ENCODE measurements at places on chromosomes 12 and 14.

GRCh38 chr12:129696926-129697325 is 206.9 kb downstream of the TMEM132D start:
- DNase-seq: no peak

GRCh38 chr14:74394549-74394948 is 31.5 kb downstream of the SYNDIG1L start:
- DNase-seq: no peak

DNA sequence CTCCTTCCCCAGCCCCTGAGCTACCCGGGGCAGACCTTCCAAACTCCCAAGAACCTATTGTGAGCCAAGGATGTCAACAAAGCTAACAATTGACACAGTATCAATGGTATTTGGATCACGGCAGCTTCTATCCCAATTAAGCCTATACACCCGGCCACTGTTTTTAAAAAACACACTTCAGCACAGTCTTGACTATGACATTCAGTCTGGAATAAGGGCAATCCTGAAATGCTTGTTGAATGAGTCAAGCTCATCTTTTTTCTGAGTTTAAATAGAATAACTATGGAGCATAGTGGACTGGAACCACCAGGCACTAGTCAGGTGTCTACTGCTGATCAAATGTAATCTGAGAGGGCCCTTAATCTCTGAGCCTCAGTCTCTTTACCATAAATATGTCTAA is 5.7 kb downstream of the DENND5B start:
- DNase-seq: no peak

DNA sequence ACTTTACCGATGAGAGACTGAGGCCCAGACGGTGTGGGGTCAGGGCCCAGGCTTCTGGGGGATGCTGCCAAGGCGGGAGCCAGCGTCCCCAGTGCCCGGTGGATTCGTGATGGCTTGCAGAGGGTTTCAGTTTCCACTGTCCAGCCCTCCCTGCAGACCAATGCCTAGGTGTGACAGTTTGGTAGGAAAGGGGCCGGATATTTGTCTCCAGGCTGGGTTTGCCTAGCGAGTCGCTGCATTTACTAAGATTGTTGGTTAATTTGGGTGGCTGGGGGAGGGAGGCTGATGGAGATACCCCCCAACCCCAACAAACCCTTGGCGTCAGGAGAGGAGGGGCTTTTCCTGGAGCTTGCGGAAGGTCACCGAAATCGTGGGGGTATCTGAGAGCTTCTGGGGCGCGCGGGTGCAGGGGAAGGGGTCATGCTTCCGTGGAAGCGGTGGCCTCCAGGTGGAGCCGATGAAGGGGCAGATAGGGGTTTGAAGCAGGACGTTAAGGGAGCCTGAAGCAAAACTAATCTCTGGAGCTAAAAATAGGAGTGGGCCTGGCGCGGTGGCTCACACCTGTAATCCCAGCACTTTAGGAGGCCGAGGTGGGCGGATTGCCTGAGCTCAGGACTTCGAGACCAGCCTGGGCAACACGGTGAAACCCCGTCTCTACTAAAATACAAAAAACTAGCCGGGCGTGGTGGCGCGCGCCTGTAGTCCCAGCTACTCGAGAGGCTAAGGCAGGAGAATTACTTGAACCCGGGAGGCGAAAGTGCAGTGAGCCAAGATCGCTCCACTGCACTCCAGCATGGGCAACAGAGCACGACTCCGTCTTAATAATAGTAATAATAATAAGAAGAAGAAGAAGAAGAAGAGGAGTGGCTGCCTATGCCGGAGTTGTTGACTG is 1.1 kb upstream of the CDC42BPB start:
- DNase-seq: no peak

GRCh38 chr12:54370171-54370730 is 6.0 kb upstream of the GPR84 start:
- no peak for DNase-seq

DNA sequence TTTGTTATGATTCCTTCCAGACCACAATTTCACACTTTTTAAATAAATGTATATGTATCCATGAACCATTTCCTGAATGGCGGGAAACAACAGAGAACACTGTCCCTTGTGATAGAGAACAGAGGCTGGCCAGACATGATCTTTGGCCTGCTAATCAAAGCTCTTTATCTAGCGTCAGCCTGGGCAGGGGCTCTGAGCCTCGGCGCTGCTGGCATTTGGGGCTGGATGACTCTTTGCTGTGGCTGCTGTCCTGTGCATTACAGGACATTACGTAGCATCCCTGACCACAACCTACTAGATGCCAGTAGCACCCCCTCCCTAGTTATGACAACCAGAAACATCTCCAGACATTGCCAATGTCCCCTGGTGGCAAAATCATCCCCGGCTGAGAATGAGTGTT is 77.7 kb downstream of the DNAH10 start:
- DNase-seq: no peak

DNA sequence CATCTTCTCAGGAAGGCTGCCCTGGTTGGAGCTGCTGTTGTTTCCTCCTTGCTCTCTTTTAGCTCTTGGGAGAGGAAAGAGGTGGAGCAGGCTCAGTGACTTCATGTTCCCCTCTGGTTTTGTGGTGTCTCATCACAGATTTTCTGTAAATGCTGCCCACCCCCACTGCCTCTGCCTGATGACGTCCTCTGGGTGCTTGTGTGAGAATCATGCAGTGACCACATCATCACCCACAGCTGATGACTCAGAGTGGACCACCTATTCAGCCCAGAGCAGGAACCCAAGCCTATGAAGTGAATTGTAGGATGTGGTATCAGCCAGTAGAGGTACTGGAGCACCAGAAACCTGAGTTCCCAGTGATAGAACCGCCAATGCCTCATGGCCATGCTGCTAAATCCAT is at the start of gene GZMB:
TSS of gene GZMB (minus strand) at position 33 of the 400 bp plus-strand sequence. CDS start at position 3, 30 bp downstream.
- no peak for DNase-seq

DNA sequence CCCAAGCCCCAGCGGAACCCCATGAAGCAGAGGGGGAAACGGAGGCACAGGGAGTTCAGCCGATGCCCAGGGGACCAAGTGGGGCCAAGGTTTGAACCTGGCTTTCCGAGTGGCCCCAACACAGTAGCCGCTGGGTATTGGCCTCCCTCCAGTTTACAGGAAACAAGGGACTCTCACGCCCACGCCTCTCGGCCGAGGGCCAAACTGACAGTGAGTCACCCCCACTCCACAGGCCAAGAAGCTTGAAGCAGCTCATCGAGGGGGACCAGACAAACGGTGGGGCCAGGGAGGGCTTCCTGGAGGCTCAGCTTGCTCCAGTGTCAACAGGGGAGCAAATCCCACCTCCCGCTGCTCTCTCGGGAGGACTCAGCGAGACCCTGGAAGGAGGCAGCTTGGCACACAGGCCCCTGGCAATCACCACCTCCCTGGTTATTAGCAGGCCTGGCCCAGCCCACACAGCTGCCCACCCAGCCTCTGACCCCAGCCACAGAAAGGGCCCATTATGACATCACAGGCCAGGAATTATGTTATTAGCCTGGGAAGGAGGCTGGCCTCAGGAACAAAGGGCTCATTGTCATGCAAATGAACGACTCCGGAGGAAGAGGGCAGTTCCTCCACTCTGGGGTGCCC is 54.6 kb downstream of the NCOR2 start:
- DNase-seq: peak; percentile 33

GRCh38 chr12:25337916-25338315 is 87.2 kb upstream of the KRAS start:
- no peak for DNase-seq

DNA sequence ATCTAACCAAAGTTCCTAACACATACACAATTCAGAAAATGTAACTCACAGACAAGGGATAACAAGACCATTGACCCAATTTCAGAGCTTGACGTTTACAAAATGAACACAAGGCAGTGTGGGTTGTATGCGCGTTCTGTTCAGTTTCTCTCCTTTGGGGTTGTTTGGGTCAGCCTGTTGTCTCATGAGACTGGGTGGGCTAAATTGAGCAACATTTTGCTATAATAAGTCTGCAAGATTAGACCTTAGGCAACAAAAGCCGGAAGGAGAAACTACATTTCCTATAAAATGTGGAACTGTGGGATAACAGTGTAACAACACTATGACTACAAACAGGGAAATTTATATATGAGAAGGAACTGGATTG is 18.8 kb upstream of the LTA4H start:
- no peak for DNase-seq

DNA sequence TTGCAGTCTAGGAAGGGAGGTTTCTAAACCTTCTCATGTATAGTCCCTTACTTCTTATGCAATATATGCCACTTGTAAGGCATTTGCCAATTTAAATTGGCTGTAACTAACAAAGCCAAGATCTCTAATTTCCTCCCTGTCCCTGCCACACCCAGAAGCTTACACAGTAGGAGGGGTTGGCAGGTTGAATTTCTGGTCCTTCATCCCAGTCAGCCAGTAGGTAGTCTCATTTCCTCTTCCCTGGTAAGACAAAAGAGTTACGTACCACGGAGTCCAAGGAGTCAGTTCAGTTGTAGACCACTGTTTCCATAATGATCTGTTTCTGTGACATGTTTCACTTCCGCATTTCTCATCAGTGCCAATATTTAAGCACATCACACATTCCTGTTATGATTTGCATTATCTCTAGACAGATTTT is 47.0 kb upstream of the PLBD1 start:
- no peak for DNase-seq

GRCh38 chr12:120688527-120689071 is 1.6 kb downstream of the MLEC start:
- DNase-seq: no peak

DNA sequence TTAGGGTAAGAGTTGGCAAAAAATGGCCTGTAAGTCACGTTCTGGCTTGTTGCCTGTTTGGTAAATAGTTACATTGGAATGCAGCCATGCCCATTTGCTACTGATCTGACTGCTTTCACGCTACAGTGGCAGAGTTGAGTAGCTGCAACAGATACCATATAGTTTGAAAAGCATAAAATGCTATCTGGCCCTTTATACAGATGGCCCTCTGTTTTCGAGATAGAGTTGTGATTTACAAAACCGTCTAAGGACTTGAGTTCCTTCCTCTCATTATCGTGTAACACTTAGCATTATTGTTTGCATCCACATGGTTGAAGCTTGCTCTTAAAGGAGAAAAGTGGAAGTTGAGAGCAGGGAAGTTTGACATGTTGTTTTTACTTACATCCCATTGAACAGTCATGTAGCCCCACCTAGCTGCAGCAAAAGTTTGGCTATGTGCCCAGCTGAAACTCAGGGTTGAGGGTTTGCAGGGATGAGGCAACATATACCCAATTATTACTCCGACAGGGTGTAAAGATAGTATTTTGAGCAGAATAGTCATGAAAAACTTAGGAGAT is 11.3 kb upstream of the SCFD1 start:
- DNase-seq: peak; percentile 97

- no peak for DNase-seq
Measured at GRCh38 chr14:21258889-21259787, 10.1 kb downstream of the HNRNPC start.

- no peak for DNase-seq
Measured at GRCh38 chr14:29630566-29631160, 297.0 kb downstream of the PRKD1 start.

DNA sequence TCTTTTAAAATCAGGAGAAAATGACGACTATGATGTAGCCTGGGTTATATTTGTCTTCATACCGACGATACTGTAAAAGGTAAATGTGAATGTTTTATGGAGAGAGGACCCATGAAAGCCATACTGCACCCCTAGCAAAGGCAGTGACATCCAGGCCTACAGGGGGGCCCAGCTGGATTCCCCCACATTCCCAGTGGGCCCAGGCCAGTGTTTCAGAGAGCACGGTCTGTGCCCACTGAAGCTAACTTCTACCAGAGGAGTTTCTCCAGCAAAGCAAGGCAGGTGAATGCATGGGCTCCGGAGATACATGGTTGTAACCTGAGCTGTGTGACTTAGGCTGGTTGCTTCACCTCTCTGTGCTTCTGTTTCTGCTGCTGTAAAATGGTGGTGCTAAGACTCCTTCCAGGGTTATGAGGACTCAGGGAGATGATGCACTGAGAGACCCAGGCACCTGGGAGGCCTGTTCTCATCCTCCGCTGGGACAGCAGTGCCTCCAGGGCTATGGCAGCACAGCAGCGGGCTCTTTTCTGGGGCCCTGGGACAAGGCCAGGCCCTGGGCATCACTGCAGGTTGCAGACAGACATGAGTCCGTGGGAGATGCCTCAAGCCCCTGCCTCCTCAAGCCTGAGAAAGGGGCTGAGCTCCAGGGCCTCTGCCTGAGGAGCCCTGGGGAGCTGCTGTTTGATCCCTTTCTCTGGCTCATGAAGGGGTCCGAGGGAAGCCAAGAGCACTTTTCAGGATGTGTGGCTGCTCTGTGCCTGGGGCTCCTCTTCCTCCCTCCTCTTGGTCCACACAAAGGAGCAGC is 73.7 kb downstream of the SERPINA3 start:
- DNase-seq: no peak

DNA sequence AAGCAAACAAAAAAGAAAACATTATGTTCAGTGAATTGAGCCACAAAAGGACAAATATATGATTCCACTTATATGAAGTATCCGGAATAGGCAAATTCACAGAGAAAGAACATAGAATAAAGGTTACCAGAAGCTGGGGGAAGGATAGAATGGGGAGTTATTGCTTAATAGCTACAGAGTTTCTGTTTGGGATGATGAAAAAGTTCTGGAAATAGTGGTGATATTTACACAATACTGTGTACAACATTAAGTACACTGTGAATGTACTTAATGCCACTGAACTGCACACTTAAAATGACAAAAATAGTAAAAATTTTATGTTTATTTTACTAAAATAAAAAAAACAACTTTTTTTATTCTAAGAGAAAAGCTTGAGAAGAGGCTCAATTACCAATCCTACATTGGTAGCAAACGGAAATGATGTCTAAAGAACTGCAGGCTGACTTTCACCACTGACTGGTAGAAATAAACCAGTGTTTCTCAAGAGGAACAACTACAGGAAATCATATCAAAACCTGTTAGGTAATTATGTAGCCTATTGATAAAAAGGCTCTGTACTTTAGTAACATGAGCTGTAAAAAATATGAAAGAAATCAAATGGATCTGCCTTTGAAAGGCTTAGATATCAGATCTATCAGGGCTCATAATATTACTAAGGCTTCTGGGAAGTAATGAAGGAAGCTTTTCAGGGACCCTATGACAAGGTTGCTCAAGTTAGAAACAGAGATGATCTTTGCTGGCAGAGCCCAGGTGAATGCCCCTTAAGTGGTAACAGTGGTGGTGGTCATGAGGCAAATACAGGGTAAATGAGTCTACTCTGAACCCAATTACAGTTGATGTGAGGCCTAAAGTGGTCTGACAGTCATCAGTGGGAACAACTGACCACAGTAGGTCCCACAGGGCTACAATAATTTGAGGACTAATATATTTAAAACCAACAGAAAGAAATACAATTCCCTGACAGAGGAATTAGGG is 41.3 kb downstream of the BAZ1A start:
- DNase-seq: no peak

- DNase-seq: no peak
Measured at GRCh38 chr12:8638951-8639350, 23.7 kb downstream of the MFAP5 start.

GRCh38 chr12:22366181-22366580 is 31.7 kb upstream of the ST8SIA1 start:
- DNase-seq: no peak
